ENCODE measurements at places on chromosomes 3 and 15.

DNA sequence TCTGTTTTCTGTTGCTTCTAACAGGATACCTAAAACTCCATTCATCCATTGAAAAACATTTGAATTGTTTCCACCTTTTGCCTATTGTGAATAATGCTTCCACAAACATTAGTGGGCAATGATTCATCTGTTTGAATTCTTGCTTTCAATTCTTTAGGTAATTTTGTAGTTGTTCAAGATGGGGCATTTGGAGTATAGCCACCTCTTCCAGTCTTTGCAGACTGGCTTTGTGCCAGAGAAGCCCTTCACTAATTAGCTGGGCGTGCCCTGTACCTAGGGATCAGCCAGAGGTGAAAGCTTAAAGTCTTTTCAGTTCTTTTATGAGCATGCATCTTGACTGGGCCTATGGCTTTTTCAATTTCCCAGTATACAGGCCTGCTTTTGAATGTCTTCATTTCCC lies 10.9 kb downstream of the RTP1 start:
- H3K27ac ChIP-seq, result no peak overlapping the region
- H3K4me1 ChIP-seq, result no peaks in the 10 kb centered on the region

- H3K27ac ChIP-seq, result no peak overlapping the region
- no peak for DNase-seq
- H3K27me3 ChIP-seq, result peaks cover 1% of the 10 kb centered on the region
Observed at GRCh38 chr3:172698631-172699030, 12.2 kb downstream of the NCEH1 start.

- no peaks in the 10 kb centered on the region for H3K27me3 ChIP-seq
- no peak overlapping the region for H3K4me3 ChIP-seq
- H3K27ac ChIP-seq, result no peak overlapping the region
- H3K4me1 ChIP-seq, result peaks cover 4% of the 10 kb centered on the region
- DNase-seq, result no peak
- no peaks in the 10 kb centered on the region for H3K36me3 ChIP-seq
Observed at GRCh38 chr15:60091157-60091556, 87.0 kb downstream of the FOXB1 start.

DNA sequence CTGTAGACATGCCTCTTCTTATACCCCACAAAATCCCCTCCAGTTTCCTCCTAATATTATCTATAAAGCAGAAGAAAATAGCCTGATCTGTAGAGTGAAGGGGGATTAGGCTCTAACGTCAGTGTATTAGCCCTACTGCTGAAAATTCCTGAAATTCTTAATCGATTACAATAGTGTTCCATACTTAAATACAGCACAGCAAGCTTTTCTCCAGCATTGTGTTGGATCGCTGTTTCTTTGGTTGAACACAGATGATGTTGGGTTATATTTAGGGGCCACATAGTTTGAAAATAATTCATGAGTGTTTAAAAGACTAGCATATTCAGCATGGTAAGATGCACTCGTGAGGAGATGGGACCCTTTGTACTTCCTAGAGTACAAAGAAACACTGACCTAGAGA lies 52.5 kb downstream of the PIAS1 start:
- H3K36me3 ChIP-seq, result peaks cover 7% of the 10 kb centered on the region
- peak overlapping the region; percentile 23 for H3K27ac ChIP-seq
- H3K4me1 ChIP-seq, result peaks cover 3% of the 10 kb centered on the region
- H3K4me3 ChIP-seq, result no peak overlapping the region

GRCh38 chr3:50266017-50266416 lies 2.9 kb upstream of the SEMA3B start:
- peaks cover 46% of the 10 kb centered on the region for H3K4me1 ChIP-seq
- H3K27ac ChIP-seq, result no peak overlapping the region
- no peaks in the 10 kb centered on the region for H3K36me3 ChIP-seq
- H3K4me3 ChIP-seq, result no peak overlapping the region

Measured in neuronal stem cell (in vitro differentiated cells).